ENCODE measurements at places on chromosomes 1 and 21.

DNA sequence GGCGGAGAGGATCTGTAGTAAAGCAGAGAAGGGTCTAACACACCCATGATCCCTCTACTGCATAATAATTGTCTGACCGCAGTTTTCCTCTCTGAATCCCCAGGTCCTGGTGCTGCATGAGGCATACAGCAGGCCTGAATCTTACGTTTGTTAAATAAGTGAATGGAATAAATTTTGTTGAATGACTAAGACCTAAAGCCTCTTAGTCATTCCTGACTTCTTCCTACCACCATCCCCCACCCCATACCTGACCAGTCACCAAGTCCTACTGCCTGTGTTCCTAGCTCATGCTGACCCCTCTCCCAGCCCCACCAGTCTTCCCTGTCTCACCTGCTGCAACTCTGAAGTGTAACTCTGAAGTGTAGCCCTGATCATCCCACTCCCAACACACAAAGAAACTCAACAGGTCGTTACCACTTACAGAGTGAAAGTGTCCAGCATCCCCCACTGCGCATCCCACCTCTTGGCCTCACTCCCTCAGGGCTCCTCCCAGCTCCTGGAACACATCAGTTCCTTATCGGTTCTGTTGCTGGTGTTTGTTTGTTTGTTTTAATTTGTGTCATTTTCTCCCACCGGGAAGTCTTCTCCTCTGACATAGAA, 9.7 kb downstream of the GJA5 start:
- no peak overlapping the region for H3K27ac ChIP-seq
- no peaks in the 10 kb centered on the region for H3K4me1 ChIP-seq
- no peak for DNase-seq
- peaks cover 2% of the 10 kb centered on the region for H3K27me3 ChIP-seq
- H3K4me3 ChIP-seq: no peak overlapping the region

DNA sequence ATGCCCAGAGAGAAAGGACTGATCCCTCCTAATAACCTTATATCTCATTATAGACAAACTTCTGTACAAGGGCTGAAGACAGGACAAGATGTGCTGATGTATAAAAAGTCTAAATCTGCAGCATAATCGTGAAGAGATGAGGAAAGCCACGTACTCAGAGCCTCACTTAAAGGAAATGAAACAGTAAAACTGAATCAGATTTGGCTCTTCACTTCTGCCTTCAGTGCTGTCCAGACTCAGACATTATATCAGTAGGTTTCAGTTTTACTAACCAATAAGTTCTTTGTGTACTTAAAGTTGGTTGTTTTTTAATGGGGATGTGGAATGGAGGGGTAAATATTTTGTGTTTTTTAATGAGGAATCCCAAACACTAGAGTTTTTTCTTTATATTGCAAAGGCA, 45.3 kb upstream of the RGS1 start:
- peaks cover 3% of the 10 kb centered on the region for H3K27me3 ChIP-seq
- peak overlapping the region; percentile 47 for H3K27ac ChIP-seq
- H3K4me3 ChIP-seq: no peak overlapping the region
- peaks cover 27% of the 10 kb centered on the region for H3K4me1 ChIP-seq

DNA sequence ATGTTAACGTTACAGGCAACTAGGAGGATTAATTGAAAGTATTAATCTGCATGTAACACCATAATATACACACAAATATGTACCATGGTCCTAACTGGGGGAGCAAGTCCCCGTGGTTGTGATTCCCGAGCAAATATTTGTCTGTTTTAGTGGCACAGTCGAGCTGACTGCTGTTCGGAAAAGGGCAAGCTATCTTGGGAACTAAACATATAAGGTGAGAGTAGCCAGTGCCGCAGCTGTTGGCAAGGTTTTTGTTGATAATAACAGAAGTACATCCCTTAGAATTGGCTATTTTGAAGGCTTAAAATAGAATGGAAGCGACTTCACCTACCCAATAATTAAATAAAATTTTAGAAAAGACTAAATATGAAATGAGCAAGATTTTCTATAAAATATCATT, 45.5 kb downstream of the UCHL5 start:
- no peaks in the 10 kb centered on the region for H3K4me1 ChIP-seq
- H3K27ac ChIP-seq: no peak overlapping the region
- H3K36me3 ChIP-seq: peaks cover 6% of the 10 kb centered on the region
- no peak for DNase-seq

GRCh38 chr1:78787544-78787943, 137.9 kb downstream of the IFI44 start:
- H3K36me3 ChIP-seq: no peaks in the 10 kb centered on the region
- no peaks in the 10 kb centered on the region for H3K27me3 ChIP-seq
- H3K4me3 ChIP-seq: no peak overlapping the region

- no peak for DNase-seq
- H3K27ac ChIP-seq: peak overlapping the region; percentile 89
- H3K36me3 ChIP-seq: peaks cover 13% of the 10 kb centered on the region
- peaks cover 59% of the 10 kb centered on the region for H3K4me1 ChIP-seq
These were observed 82.9 kb downstream of the NIBAN1 start for GRCh38 chr1:184891440-184891839.

DNA sequence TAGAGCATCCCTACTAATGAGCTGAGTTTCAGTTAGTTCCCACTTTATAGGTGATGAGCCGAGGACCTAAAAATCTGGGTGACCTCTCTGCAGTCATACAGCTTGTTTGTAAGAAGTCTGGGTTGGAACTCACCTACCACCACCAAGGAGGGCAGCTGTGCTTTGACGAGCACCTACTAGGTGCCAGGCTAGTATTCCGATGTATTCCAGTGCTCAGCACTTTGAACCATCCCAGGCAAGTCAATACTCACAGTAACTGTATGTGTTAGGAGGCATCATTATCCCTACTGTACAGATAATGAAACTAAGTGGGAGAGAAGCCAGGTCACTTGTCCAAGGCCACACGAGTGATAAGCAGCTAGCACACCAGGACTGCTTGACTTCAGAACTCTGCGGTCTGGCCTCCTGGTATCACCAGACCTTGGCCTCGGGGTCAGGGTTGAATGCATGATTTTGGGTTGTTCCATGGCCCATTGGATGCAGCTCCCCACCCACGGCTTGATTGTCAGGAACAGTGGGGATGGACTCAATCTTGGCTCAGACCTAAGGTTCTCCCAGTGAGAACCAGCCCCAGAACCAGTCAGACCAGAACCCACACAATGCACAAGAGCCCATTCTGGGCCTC, 20.7 kb downstream of the ECE1 start:
- no peak overlapping the region for H3K4me3 ChIP-seq
- no peak overlapping the region for H3K27ac ChIP-seq
- peaks cover 21% of the 10 kb centered on the region for H3K4me1 ChIP-seq

DNA sequence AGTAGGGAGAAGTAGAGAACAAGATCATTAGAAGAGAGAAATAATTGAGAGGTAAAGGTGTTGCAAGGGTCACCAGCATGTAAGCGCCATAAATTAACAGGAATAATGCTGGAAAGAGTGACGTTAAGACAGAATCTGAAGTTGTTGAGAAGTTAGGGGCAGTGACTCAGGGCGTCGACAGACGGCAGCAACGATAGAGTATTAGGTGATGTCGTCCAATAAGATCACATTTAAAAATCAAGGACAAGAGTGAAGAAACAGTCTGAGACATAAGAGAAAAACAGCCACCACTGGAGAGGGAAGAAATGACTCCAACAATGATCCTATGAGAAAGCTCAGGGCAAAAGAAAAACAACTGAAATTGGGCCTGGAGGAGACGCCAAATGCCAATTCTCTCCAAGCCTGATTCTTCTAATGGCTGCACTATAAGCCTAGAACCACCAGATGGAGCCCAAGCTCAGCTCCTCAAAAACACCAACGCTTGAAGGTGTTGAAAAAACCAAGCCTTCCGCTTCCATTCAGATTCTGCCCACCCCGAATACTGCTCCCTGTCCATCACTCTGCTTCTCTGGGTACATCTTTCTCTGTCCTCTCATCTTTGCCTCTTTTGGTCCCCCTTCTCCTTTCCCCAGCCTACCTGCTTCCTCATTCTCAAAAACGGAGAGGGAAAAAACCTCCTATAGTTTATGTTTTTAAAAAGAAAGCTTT, 70.0 kb downstream of the LUZP1 start:
- peaks cover 7% of the 10 kb centered on the region for H3K36me3 ChIP-seq
- peak; percentile 72 for DNase-seq
- H3K4me3 ChIP-seq: no peak overlapping the region
- H3K27ac ChIP-seq: no peak overlapping the region
- H3K27me3 ChIP-seq: no peaks in the 10 kb centered on the region
- H3K4me1 ChIP-seq: peaks cover 46% of the 10 kb centered on the region

- no peak overlapping the region for H3K27ac ChIP-seq
- no peaks in the 10 kb centered on the region for H3K27me3 ChIP-seq
- no peaks in the 10 kb centered on the region for H3K36me3 ChIP-seq
These were observed 24.6 kb downstream of the RNF187 start for GRCh38 chr1:228511546-228512445.

DNA sequence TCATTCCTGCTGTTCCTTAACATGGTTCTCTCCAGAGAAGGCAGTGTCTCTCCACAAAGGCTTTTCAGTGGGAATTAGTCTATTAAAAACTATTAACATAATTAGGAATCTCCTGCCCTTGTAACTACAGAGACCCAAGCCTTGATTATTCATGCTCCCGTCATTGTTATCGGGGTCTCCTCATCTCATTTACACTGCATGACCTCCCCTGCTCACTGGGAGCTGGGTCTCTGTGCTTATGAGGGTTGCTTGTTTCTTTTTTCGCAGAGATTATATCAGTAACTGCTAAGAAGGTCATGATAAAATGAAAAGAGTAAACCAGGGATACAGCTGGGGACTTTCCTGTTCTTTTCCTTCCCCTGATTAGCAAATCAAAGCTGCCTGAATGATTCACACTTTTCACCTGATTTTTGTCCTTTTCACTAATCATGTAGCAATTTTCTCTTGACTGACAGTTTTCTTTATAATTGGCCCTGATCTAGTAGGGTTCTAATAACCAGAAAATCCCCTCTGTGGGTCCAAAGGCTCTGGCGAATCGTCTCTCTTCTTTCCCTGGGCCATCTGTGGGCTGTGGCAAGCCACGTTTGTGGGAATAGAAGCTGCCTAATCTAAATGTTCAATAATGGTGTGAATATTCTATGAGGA, 116.5 kb upstream of the BARHL2 start:
- no peak overlapping the region for H3K4me3 ChIP-seq
- peaks cover 19% of the 10 kb centered on the region for H3K4me1 ChIP-seq
- no peak for DNase-seq
- H3K27me3 ChIP-seq: peaks cover 72% of the 10 kb centered on the region
- H3K27ac ChIP-seq: no peak overlapping the region

DNA sequence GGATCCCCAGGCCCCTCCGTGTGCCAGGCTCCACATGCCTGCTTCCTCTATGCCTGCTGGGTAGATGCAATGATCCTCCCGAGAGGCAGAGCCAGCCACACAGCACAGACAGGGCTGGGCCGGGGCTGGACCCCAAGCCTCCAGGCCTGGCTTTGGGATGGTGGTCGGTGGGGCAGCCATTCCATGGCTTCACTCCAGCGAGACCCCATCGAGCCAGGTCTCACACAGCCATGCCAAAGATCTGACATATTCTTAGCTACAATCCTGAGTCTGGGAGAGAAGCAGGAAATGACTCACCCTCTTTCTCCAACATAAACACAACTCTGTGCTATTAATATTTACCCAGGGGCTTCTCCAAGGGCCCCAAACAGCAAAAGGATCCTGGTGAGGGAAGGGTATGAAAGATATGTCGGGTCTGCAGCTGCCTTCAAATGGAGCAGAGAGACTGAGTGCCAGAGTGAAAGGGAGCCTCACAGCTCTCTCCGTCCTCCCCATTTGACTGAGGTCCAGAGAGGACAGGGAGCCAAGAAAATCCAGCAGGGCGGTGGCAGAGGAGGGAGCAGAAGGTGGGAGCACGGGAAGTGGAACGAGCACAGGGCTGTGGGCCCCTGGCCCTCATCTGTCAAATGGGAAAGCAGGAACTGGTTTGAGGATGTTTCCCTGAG, 639.5 kb downstream of the MATN1 start:
- H3K27me3 ChIP-seq: peaks cover 30% of the 10 kb centered on the region
- no peak overlapping the region for H3K4me3 ChIP-seq
- no peak for DNase-seq
- no peak overlapping the region for H3K27ac ChIP-seq

GRCh38 chr1:212981025-212981495, 30.7 kb downstream of the VASH2 start:
- DNase-seq: no peak
- H3K4me1 ChIP-seq: peaks cover 36% of the 10 kb centered on the region
- H3K4me3 ChIP-seq: no peak overlapping the region
- no peak overlapping the region for H3K27ac ChIP-seq
- peaks cover 2% of the 10 kb centered on the region for H3K27me3 ChIP-seq
- no peaks in the 10 kb centered on the region for H3K36me3 ChIP-seq

DNA sequence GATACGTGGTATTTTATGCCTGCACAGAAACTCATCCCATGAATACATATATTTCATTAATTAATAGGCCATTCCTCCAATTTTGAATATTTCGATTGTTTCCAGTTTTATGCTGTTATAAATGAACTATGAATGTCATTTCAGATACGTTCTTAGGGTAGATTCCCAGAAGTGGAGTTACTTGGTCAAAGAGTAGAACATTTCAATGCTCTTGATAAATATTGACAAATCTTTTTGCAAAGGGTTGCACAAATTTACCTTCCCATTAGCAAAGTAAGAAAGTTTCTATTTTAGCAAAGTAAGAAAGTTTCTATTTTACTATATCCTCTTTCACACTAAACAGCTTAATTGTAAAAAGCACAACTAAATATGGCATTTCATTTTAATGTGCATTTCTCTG, 48.9 kb downstream of the KCNT2 start:
- no peak overlapping the region for H3K27ac ChIP-seq
- no peaks in the 10 kb centered on the region for H3K4me1 ChIP-seq
- H3K27me3 ChIP-seq: no peaks in the 10 kb centered on the region

DNA sequence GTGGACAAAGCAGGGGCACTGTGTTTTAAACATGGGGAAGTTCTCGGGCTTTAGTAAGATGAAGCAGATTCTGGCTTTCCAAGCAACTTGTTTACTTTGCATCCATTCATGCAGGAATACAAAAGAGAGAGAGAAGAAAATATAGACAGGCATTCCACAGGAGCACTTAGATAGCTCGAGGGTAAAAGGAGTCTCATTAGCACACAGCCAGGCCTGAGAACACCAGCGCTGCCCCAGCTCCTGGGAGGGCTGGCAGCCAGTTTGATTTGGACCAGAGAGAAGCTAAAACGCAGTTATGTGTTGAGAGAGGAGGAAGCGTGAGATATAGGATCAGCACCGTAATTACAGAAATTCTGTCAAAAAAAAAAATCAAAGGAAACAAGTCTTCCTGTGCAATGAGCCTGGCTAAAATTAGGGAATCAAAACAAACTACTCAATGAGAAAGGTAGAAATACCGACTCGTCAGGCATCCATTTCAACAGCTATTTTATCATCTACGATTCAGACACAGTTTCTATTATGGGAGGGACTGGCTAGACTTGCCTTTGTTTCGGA, 68.2 kb downstream of the CLSTN1 start:
- H3K4me3 ChIP-seq: no peak overlapping the region
- no peak overlapping the region for H3K27ac ChIP-seq
- H3K4me1 ChIP-seq: peaks cover 9% of the 10 kb centered on the region
- peaks cover 7% of the 10 kb centered on the region for H3K36me3 ChIP-seq
- no peaks in the 10 kb centered on the region for H3K27me3 ChIP-seq
- DNase-seq: no peak

- DNase-seq: no peak
- H3K36me3 ChIP-seq: peaks cover 6% of the 10 kb centered on the region
- H3K4me3 ChIP-seq: peak overlapping the region; percentile 77
These were observed 572 bp downstream of the FUCA1 start for GRCh38 chr1:23867542-23867894.

- H3K36me3 ChIP-seq: no peaks in the 10 kb centered on the region
- H3K27ac ChIP-seq: no peak overlapping the region
- peaks cover 4% of the 10 kb centered on the region for H3K4me1 ChIP-seq
- DNase-seq: no peak
- H3K27me3 ChIP-seq: peaks cover 5% of the 10 kb centered on the region
These were observed 15.3 kb upstream of the AGPAT3 start for GRCh38 chr21:43849532-43850299.

GRCh38 chr1:107195476-107195875, 54.6 kb downstream of the NTNG1 start:
- DNase-seq: no peak
- H3K36me3 ChIP-seq: no peaks in the 10 kb centered on the region
- H3K4me3 ChIP-seq: no peak overlapping the region
- H3K27me3 ChIP-seq: peaks cover 2% of the 10 kb centered on the region
